ENCODE measurements at places on chromosomes 1 and 21.

DNA sequence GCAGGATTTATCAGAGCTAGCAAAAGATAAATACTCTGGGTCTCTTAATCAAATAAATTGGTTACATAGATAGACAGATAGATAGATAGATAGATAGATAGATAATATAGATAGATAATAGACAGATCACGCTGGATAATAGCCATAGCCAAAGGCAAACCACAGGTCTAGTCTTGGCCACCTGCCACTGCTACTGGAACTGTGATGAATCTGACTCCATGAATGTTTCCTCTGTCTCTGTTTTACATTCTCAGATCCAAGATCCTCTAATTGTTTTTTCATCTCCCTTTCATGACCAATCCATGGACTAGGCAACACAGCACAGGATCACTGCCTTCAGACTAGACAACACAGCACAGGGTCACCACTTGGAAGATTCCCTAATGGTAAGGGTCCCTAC lies 444.7 kb upstream of the NFIA start:
- DNase-seq, result no peak

GRCh38 chr1:174366946-174367345 lies 80.8 kb upstream of the GPR52 start:
- DNase-seq, result no peak

DNA sequence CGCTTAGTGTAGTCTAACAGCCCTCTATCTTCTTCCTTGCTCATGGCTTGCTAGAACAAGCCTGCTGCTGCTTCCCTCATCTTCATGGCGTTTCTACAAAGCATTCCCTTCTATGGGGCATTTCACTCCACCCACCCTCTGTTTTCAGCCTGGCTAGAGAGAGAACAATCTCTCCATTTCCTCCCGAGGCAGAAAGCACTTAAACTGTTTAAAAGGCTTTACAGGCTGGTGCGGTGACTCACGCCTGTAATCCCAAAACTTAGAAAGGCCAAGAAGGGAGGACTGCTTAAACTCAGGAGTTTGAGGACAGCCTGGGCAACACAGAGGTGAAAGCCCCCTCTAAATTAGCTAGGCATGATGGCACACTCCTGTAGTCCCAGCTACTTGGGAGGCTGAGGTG lies 17.8 kb downstream of the ORC1 start:
- DNase-seq, result no peak

DNA sequence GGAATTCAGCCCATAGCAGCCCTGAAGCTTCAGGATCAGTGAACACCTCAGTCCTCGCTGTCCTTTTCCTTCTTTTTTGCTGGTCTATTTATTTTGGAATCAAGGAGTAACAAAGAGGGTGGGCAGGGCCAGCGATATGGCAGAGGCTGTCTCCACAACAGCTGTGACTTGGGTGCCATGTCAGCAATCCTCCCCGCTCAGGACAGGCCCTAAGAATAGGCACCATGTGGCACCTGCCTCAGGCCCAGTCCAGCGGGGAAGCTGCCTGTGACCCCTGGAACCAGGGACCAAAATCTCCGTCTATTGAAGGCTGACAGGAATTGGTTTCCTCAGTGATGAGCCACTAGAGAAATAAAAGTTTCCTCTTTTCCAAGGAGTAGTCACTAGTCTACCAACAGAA lies 58.6 kb upstream of the TNR start:
- no peak for DNase-seq

- DNase-seq, result no peak
Observed at GRCh38 chr1:28173980-28174297, 2.6 kb downstream of the PTAFR start.

GRCh38 chr1:55974714-55975441 lies 604.5 kb downstream of the PLPP3 start:
- DNase-seq, result no peak

GRCh38 chr1:1356796-1357401 lies 1.5 kb downstream of the MXRA8 start:
- DNase-seq, result no peak

- DNase-seq, result no peak
Observed at GRCh38 chr21:24200052-24200451, 1407.2 kb downstream of the MRPL39 start.

DNA sequence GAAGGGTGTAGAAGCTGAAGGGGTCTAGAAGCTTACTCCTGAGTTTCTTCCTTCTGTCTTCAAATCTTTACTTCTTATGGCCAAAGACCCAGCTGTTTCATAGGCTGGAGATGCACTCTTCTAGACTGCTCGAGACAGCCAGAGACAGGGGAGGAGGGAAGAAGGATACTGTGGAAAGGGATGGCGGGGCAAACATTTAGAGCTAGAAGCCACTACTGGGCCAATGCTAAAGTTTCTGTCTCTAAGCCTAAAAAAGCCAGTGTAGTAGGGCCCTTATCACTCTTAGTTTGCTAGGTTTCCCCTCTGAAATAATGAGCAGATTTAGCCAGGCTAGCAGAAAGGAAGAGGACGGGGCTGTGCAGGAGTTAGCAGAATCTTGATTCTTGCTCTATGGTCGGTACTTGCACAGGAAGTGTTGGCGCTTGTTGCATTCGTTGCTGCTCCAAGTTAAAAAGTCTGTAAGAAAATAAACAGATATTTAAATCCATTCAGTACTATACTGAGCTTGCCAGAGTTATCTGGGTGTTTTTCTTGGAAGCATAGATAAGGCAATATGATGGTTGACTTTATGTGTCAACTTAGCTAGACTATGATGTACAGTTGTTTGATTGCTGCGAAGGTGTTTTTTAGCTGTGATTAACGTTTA lies 16.9 kb downstream of the REG4 start:
- no peak for DNase-seq

- no peak for DNase-seq
Observed at GRCh38 chr1:195664628-195665027, 943.6 kb downstream of the KCNT2 start.

DNA sequence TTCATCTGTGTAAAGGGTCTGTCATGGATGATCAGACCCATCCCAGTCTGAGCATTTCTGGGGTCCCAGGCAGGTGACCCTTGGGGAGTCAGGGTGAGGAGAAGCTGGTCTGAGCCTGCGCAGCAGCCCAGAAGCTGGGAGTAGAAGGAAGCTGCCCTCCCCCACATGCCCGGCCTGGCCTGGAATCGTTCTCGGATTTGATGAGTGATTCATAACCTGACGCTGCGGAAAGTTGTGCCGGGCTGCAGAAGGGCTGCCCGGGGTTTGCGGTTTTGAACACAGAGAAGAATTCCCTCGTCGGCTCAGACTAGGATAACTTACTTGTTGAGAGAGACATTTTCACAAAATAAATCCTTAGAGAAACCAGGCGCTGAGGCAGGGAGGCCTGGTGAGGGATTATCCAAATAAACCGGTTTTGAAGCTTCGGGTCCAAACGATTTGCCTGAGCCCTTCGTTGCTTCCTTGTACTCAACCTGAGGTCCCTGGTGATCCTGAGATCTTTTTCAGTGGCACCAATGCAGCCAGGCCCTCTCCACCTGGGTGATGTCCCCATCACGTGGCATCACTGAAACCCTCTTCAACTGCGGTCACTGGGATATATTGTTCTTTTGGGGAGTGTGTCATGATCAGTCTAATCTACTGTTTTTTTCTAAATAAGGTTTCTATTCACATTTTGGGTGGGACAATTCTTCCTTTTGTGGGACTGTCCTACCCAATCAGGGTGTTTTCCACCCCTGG lies 29.2 kb downstream of the EPHB2 start:
- DNase-seq, result no peak

- no peak for DNase-seq
Observed at GRCh38 chr21:33480481-33481103, 818 bp upstream of the TMEM50B start.

- DNase-seq, result no peak
Observed at GRCh38 chr21:26588446-26588845, 15.4 kb upstream of the CYYR1 start.

- peak; percentile 15 for DNase-seq
Observed at GRCh38 chr1:25074351-25075227, 144.5 kb upstream of the RUNX3 start.

DNA sequence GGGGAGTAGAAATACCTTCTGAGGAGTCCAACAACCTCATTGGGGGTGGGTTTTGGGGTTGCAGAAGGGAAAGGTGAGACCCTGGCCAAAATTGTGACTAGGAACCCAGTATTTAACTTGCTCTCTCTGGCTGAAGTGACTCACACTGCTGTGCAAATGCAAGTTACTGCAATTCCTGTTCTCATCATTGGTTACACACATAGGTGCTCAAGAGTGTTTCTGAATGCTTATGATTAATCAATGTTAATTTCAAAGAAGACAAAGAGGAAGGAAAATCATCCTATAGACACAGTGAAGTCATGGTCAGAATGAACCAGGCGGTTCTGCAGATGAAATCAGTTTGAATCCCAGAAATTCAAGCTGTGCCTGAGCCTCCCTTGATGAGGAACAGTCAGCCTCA lies 3.1 kb downstream of the ASCL5 start:
- no peak for DNase-seq

GRCh38 chr1:225464851-225465792 lies 37.3 kb upstream of the LBR start:
- DNase-seq, result no peak

DNA sequence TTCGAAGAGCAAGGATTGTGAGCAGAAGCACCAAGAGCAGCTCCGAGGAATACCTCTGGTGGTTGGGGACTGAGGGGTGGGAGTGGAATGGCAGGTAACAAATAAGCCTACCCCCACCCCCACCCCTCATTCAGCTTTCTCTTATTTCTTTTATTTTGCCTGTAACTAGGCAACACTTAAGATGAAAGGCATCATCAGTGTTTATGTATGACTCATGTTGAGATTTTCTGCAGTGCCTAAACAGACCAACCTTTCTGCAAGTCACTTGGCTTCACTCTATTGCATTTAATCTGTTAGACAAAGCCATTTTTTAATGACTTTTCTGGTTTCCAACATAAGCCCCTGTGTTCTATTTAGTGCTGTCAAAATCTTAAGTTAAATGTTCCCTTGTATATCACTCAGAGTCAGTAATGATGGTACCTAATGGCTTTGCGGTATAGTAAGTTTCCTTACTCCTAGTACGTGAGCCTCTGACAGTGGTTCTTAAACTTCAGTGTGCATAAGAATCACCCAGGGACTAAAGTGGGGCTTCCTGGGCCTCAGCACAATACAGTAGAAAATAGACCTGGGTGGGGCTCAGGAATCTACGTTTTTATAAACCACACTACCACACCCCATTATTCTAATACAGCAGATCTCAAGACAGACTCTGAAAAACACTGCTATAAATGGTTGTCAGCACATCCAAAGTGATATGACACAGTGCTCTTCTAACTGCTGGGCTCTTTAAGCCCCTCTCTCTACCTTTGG lies 19.9 kb downstream of the CASQ2 start:
- DNase-seq, result no peak

- DNase-seq, result no peak
Observed at GRCh38 chr1:160129046-160129445, 13.5 kb downstream of the ATP1A2 start.

DNA sequence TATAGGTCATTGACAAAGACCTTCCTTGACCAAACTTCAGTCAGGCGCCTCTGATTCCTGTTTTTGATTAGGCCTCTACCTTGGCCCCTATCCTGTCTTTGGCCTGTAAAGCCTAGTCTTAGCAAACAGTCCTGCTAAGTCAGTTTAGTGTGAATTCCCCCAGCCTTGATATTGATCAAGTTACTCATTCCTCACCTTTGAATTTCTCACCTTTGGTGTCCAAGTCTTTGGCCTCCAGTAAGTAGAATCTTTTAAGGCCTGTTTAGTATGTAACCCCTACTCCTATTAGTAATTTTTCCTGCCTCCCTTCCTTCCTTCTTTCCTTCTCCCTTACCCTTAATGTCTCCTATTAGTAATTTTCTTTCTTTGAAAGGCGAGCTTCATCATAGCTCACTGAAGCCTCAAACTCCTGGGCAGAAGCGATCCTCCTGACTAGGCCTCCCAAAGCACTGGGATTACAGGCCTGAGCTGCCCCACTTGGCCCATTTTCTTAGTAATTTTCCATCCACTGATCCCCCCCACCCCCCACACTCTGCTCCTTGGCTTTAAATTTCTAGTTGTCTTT lies 13.0 kb upstream of the ZNF692 start:
- DNase-seq, result no peak

GRCh38 chr1:46941135-46941694 lies at the start of gene CYP4A11:
TSS of gene CYP4A11 (minus strand) at chr1:46941476. CDS start at chr1:46941433, 43 bp downstream.
- DNase-seq, result no peak

Measured in breast epithelium (tissue), 4 donors.